Fibroblast of skin of back (primary cell): ENCODE measurements at places on chromosomes 3 and 15.

DNA sequence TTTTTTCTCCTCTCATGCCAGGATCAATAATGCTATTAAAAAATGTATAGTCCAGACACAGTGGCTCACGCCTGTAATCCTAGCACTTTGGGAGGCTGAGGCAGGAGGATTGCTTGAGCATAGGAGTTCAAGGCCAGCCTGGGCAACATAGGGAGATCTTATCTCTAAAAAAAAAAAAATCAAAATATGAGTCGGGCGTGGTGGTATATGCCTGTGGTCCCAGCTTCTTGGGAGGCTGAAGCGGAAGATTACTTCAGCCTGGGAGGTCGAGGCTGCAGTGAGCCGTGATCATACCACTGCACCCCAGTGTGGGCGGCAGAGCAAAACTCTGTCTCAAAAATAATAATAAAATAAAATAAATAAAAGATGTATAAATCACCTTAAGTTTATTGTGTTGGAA is 75.4 kb downstream of the WWTR1 start:
- no peak for DNase-seq

GRCh38 chr3:129315223-129315997 is 36.7 kb downstream of the HMCES start:
- peak; percentile 14 for DNase-seq

- DNase-seq, result peak; percentile 88
These were observed at the start of gene IL17RC for GRCh38 chr3:9916734-9917680. TSS of gene IL17RC (plus strand) at chr3:9917098. CDS start at chr3:9917316, 218 bp downstream.

DNA sequence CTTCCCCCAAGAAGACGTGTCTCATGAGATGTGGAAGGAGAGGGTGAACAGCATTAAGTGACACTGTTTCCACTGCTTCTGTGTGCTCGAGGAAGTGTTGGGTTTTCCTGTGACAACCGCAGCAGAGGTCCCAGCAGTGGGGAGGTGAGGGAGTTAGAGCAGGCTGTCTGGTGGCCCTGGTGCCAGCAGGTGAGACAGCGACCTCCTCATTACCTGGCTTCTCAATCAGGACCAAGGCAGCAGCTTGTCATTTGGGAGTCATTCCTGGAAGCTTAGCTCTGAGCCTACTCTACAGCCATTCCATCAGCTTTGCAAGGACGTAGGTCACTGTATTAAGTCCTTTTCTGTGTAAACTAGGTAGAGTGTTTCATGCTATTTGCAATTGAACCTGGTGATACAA is 63.3 kb upstream of the RGMA start:
- no peak for DNase-seq

DNA sequence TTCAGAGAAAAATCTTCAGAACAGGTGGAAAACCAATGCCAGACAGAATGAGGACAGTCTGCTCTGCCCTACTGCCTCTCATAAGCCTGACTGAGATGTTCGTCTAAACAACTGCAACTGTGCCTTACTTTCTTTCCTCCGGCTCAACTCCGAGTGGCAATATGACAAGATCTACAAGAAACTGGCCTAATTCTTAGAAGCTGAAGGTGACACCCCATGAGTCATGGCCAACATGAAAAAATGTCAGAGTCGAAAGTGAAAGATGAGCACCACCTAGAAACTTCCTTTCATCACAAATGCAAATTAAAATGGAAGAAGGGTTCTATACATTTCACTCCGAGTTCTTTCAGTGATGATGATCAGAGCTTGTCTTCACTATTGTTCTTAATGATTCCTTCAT is 12.9 kb downstream of the PCYT1A start:
- DNase-seq, result no peak

DNA sequence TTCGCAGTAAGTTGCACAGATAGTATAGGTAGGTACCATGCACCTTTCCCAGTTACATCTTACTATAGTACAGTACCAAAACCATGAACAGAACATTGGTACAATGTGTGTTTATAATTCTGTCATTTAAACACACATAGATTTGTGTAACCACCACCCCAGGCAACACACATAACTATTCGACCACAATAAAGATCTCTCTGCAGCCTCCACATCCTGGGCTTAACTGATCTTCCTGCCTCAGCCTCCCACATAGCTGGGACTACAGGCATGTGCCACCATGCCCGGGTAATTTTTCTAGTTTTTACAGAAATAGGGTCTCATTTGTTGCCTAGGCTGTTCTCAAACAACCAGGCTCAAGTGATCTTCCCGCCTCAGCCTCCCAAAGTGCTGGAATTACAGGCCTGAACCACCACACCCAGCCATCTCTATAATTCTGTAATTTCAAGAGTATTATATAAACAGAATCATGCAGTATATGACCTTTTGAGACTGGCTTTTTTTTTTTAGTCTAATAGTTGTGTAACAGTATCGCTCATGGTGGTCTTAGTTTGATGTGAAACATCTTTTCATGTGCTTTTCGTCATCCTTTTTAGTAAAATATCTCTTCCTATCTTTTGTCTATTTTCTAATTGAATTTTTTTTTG is 13.3 kb upstream of the TMF1 start:
- DNase-seq, result no peak

- no peak for DNase-seq
These were observed 43.7 kb downstream of the CASR start for GRCh38 chr3:122227036-122227781.

GRCh38 chr3:71389911-71390573 is 193.5 kb downstream of the FOXP1 start:
- DNase-seq, result peak; percentile 74

GRCh38 chr15:28273468-28273867 is 48.5 kb downstream of the HERC2 start:
- peak; percentile 8 for DNase-seq

- no peak for DNase-seq
These were observed 18.4 kb upstream of the GHSR start for GRCh38 chr3:172466553-172467130.

- DNase-seq, result no peak
These were observed 15.9 kb downstream of the SH3GL3 start for GRCh38 chr15:83462953-83463433.

GRCh38 chr15:51806123-51806522 is 23.3 kb upstream of the TMOD3 start:
- no peak for DNase-seq
